ENCODE measurements at places on chromosomes 5 and 9.

DNA sequence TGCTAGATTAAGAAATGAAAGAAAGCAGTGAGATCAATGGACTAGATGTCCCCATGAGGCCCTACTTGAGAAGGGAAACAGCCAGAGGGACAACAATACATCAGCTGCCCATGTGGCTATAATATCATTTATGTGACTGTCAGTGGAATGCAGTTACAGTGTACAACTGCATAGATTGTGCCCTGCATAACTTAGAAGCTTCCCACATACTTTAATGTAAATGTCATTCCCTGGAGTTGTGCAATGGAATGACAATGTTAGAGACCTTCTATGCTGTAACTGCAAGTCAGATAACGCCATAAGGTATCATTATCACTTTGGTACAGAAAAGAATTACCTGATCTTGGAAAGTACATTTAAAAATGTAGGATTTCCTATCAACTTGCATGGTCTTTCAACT is 67.4 kb downstream of the FBN2 start:
- peak; percentile 55 for DNase-seq

DNA sequence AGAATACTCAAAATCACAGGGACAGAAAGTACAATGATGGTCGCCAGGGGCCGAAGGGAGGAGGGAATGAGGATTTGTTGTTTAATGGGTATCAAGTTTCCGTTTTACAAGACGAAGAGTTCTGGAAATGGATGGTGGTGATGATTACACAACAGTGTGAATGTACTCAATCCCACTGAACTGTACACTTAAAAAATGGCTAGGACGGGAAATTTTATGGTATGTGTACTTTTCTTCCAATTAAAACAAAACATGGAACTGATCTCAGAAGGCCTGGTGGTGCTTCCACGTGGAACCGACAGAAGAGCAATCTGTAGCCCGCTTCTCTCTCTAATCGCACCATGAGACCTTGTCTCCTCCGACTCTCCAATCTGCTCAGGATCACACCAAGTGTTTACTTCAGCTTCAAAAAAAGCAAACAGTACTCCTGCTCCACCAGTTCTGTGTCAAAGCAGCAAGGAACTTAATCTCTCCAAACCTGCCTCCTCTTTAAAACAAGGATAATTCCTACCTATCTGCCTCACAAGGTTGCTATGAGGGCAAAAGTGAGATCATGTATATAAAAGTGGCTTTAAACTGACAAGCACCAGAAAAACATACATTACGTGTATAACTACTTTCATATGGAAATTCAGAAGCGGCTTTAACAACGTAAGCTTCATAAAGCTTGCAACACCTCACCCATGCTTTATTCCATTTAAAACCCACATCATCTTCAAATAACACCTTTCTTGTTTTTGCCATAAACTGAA is 2.1 kb downstream of the ECPAS start:
- DNase-seq: peak; percentile 58

DNA sequence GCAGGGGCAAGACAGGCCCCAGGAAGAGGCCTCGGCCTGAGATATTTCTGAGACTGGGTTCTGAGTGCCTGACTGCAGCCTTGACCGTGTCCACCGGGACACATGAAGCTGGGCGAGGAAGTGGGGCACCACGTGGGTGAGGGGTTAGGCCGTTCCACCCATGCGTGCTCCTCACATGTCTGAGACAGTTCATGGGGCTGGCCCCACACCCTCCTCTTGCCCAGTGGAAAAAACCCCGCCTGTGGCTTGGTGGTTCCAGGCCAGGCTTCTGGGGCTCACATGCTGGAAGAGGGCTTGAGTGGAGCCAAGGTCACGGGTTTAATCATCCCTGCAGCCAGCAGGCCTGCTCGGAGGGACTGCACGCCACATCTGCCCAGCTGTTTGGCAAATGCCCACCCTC is 11.4 kb downstream of the HMCN2 start:
- DNase-seq: no peak

DNA sequence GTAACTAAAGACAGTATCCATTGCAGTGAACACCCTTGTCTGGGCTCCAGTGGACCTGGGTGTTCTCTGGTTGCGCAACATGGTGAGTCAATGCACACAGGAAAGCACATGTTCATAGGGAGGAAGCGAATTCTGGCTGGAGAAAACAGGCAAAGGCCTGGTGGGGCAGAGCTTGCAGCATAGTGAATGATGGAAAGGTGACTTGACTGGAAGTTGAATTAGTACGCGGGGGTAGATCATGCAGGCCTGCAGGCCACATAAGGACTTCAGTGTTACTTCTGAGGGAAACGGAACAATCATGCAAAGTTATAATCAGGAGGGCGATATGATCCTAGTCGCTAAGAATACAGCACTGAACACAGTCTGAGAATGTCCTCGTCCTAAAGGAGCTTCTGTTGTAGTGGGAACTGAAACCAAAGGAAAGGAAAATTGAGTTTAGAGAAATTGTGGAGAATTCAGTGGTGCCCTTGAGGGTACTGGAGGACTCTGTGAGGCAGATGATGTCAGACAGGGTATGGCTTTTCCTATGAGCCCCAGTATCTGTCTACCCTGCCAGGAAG is 71.9 kb upstream of the RANBP3L start:
- DNase-seq: peak; percentile 90

GRCh38 chr5:138922494-138922893 is 47.4 kb upstream of the LRRTM2 start:
- no peak for DNase-seq

DNA sequence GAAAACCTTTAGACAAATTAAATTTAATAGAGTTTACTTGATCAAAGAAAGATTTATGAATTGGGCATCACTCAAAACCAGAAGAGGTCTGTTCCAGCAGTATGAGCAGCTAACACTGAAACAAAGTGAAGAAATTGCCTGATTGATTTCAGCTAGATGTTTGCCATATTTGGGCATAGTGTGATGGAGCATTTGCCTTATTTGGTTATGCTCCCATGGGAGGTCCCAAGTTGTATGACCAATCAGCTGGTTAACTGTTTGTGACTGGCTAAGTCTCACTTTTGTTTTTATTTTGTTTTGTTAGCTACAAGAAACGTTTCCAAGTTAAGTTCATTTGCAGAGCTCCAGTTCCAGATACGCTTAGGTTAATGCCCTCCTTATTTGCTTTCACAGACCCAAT is 53.3 kb upstream of the LMNB1 start:
- peak; percentile 9 for DNase-seq
